ENCODE measurements at places on chromosomes 12 and 14.

DNA sequence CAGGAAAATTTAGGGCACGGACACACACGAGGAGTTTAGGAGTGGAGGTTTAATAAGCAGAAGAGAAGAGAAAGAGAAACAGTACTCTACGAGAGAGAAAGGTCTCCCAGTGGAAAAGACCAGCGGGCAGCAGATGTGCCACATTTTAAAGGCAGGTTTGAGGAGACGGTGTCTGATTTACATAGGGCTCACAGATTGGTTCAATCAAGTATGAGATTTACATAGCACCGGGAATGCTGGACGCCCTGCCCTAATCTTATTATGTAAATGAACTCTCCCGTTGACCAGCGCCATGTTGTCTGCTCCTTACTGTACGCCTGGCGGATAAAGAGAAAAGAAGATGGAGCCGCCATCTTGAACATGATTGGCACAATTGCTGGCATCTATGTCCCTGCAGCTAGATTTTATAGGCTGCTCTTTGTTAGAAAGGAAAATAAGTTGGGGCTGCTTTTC is 17.9 kb downstream of the NFKBIA start:
- DNase-seq: no peak

DNA sequence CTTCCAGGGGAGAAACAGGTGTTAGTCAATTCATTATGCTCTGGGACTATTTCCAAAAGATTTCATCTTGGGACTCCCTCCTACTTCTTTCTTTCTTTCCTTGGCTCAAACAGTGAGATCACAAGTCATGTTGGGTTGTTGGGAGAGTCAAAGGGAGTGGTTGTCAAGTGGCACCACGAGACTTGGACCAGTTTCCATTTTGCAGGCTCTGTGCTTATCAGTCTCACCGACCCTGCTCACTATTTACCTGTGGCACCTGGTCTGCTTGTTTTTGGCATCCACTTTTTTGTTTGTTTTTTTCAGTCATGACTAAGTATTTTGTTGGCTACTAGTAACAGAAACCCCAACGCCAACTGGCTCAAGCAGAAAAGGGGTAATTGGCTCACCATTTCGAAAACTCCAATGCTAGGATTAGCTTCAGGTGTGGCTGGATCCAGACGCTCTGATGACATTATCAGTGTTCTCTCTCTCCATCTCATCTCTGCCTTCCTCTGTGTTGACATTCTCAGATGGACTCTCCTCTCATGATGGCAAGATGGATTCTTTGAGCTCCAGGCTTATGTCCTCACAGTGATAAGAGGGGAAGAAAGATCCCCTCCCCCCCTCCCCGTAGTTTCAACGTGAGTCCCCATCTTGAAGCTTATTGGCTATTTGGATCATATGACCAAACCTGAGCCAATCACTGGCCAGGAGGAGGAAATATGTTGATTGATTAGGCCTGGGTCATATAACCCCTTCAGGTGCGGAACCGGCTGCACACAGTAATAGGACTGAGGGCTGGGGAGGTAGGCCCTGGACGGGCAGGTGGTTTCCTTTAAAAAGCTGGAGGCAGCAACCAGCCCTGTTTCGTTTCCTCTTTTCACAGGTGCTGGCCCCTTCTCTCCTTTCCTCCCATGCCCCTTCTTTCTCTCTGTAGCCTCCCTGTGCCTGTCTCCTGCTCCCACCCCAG is 84.2 kb downstream of the AACS start:
- no peak for DNase-seq

GRCh38 chr12:51320695-51321320 is 3.2 kb downstream of the BIN2 start:
- no peak for DNase-seq

- DNase-seq: no peak
These were observed 99.2 kb downstream of the ADGRD1 start for GRCh38 chr12:131052929-131053328.

- no peak for DNase-seq
These were observed 912.3 kb upstream of the SEL1L start for GRCh38 chr14:82445810-82446570.

- no peak for DNase-seq
These were observed 37.7 kb downstream of the RASAL1 start for GRCh38 chr12:113097716-113098440.

DNA sequence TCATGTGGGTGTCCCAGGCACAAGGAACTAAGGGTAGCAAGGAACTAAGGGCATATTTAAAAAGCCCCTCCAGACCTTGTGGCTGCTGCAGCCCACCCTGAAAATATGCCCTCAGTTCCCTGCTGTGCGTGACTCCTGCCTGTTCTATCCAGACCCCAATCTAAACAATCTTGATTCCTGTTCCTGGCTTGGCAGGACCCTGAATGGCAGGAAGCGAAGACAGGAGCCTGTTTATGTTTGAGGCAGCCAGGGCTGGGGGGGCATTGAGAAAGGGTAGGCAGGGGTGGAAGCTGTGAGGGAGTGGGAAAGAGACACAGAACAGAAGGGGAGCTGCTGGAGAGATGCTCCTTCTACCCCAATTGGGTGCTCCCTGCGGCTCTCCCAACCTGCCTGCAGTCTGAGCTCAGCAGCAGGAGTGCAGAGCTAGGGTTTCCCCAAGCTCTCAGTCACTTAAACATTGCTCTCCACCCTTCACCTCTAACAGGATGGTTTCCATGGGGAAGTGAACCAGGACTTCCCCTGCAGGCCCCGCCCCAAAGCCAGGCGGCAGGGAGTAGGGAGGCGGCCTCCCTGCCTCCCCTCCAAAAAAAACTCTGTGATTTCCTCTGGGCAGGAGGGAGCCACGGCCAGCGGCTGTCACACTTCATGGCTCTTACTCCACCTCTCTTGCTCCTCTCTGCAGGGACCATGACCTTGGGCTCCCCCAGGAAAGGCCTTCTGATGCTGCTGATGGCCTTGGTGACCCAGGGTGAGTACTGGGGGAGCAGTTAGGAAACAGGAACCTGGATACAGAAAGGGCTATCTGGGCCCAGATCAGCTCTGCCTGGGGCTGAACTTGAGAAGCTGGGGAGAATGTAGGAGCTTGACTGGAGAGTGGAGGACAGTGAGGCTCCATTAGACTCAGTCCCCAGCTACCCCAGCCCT is 4.7 kb downstream of the ACVRL1 start:
- DNase-seq: no peak

DNA sequence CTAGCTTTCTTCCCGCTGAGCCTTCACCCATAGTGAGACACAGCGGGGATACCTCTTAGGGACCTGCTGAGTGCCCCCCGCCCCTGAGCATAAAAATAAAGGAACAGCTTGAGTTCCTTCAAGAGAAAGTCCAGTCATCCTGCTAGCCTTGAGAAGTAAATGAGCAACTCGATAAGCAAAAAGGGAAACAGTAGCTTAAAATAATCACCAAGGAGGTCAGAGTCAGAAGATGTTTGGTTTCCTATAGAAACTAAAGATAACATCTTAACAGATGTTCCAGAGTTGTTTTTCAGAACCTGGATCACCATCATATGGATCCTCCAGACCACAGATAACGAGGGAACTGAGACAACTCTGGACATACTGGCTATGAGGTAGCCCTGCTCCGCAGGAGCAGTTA is 94.0 kb downstream of the BCAT1 start:
- no peak for DNase-seq

DNA sequence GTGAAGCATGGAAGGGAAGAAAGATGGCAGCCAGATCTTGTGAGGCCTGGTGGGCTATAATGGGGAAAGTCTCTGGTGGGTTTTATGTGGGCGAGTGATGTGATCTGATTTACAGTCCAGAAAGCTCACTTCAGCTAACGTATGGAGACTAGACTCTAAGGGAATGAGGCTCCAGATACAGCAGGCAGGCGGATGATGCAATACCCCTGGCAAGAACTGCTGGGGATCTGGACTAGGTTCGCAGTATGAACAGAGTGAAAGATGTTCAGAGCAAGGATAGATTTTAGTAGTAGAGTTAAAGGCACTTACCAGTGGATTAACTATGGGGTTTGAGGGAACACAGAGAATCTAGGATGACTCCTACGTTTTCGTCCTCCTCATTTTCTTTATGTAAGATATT is 253.1 kb downstream of the ANO2 start:
- DNase-seq: no peak

DNA sequence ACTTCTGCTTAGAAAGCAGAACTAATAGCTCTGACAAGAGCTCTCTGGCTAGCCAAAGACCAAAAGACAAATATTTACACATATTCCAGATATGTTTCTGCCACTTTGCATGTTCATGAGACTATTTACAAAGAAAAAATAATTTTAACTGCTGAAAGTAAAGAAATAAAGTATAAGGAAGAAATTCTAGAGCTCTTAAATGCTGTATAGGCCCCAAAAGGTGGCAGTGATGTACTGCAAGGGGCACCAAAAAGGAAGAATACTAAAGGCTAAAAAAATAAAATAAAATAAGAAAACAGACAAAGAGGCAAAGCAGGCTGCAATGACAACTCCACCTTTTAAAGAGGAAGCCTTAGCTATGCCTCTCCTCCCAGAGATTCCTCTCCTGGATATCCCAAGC is 23.0 kb downstream of the KLRK1 start:
- DNase-seq: no peak

DNA sequence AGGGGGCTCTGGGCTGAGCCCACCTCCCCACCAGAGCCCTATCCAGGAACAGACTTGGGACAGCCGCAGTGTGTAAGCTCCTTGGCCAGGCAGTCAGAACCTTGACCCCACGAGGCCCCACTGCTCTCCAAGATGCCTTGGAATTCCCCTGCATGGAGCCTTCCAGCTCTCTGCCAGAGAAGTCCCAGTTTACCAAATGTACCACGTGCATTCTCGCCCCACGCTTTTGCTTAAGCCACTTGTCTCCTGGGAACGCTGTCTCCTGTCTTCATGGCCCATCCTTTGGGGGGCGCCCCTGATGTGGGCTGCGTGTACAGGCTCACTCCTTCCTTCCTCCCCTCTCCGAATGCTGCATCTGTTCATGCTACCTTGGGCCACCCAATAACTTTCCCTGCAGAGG is 7.9 kb downstream of the FAIM2 start:
- DNase-seq: no peak

DNA sequence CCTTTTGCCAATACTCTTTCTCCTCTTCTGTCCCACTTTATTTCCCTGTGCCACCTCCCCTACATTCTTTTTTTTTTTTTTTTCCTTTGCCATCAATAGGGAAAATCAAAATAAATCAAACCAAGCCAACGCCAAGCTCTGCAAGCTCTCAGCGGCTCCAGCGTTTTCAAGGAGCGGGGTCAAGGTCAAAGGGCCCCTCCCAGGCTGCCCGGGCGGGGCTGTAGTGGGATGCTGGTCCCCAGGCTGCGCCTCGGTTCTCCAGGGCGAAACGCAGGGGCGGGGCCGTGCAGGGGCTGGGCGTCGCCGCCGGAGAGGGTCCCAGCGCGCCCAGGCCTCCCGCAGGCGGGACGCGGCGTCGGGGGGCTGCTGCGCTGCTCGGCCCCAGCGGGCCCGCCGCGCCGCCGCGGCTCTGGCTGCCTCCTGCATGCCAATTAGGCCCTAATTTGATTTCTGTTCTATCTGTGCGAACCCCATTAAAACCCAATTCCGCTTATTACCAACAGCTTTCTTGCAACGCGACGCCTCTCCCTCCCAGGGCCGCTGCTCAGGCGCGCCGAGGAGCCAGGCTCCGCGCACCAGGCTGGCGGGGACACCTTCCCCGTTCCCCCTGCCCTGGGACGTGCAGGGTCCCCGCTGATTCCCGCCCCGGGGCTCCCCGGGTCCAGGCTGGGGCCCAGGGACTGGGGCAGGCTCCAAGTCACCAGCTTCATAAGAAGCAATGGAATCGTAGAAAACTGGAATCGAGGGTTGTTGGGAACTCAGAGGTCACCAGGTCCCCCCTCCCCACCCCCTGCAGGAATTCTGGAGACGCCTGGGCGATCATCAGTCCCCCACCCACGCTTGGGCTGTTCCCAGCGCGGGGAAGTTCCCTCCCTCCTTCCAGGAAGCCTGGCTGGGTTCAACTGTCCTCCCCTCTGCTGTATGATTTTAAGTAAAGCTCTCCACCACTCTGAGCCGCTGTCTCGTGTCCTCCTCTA is 50.7 kb upstream of the MAP1LC3B2 start:
- no peak for DNase-seq

- peak; percentile 29 for DNase-seq
These were observed 43.4 kb downstream of the RNF34 start for GRCh38 chr12:121443193-121443870.

DNA sequence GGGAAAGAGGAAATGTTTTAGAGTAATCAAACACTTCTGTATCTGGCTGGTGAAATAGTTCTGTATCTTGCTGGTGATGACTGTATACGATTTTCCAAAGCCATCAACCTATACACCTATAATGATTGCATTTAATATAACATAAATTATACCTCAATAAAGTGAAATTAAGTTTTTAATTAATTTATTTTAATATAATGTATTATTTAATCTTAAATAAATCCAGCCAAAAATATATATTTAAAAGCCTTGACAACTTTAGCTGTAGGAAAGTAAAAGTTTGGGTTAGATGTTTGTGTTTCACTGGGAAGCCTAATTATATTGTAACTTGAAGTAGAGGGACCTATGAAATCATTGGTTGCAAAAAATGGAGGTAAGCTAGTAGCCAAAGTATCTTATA is 654.8 kb upstream of the MIS18BP1 start:
- no peak for DNase-seq
